Dermis microvascular lymphatic vessel endothelial cell (primary cell): ENCODE measurements at places on chromosomes 7 and 10.

GRCh38 chr7:72781161-72781560 lies 46.8 kb downstream of the TYW1B start:
- no peak for DNase-seq

GRCh38 chr10:22810643-22811465 lies 96.5 kb upstream of the PIP4K2A start:
- no peak for DNase-seq

GRCh38 chr10:21080261-21080660 lies 183.2 kb upstream of the NEBL start:
- no peak for DNase-seq

- DNase-seq = no peak
These were observed 665.1 kb downstream of the CCSER2 start for GRCh38 chr10:84993251-84994035.

DNA sequence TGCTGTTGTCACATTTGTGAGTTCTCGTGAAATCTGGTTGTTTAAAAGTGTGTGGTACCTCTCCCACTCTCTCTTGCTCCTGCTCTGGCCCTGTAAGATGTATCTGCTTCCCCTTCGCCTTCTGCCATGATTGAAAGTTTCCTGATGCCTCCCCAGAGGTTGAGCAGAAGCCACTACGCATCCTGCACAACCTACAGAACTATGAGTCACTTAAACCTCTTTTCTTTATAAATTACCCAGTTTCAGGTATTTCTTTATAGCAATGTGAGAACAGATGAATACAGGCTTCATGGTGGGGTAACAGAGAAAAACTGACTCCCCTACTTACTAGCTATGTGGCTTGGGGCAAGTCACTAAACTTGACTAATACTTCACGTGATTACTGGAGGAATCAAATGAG lies 18.0 kb upstream of the STEAP4 start:
- no peak for DNase-seq
